ENCODE measurements at places on chromosomes 3 and 15.
A peak's percentile ranks its signal among the peaks of the same experiment; 100 is the strongest.

GRCh38 chr3:88991496-88991895, 115.9 kb upstream of the EPHA3 start:
- DNase-seq = no peak

- DNase-seq = no peak
Measured at GRCh38 chr3:141058996-141059395, 7.8 kb downstream of the SPSB4 start.

DNA sequence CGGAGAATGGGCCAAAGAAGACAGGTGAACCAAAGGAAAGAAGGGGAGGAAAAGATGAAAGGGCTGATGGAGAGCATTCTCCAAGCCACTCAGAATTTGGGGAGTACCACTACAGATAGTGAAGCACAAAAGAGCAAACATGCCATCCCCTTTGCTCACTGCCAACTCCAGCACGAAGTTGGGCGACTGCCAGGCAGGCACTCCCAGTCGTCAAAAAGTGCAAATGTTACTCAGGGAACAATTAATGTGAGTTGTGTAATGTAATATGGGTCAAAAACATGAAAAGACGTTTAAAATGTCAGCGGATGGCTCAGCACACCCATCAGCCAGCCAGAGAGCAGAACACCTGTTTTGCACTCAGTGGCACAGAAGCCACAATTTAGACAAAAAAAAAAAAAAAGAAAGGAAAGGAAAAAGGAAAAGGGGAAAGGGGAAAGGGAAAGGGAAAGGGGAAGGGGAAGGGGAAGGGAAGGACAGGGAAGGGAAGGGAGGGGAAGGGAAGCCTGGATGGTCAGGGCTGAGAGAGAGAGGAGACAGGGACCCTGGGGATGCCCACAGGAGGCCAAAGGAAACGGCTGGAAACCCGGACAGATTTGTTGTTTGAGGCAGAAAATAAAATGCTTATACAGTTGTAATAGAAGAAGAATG, 82.7 kb downstream of the COL8A1 start:
- no peak for DNase-seq

DNA sequence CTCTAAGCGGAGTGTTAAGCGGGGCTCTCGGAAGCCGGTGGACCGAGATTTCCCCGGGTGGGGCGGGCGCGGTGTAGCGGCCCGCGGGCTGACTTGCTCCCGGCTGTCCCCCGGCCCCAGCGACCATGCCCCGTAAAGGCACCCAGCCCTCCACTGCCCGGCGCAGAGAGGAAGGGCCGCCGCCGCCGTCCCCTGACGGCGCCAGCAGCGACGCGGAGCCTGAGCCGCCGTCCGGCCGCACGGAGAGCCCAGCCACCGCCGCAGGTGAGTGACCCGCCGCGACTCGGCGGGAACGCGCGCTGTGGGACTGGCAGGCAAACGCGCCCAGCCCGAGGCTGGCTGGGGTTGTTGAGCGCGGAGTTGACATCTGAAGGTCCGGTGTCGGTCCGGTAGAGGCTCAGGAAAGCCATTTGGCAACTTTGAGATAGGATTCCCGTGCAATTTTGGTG, 1.3 kb downstream of the SMC4 start:
- no peak for DNase-seq

DNA sequence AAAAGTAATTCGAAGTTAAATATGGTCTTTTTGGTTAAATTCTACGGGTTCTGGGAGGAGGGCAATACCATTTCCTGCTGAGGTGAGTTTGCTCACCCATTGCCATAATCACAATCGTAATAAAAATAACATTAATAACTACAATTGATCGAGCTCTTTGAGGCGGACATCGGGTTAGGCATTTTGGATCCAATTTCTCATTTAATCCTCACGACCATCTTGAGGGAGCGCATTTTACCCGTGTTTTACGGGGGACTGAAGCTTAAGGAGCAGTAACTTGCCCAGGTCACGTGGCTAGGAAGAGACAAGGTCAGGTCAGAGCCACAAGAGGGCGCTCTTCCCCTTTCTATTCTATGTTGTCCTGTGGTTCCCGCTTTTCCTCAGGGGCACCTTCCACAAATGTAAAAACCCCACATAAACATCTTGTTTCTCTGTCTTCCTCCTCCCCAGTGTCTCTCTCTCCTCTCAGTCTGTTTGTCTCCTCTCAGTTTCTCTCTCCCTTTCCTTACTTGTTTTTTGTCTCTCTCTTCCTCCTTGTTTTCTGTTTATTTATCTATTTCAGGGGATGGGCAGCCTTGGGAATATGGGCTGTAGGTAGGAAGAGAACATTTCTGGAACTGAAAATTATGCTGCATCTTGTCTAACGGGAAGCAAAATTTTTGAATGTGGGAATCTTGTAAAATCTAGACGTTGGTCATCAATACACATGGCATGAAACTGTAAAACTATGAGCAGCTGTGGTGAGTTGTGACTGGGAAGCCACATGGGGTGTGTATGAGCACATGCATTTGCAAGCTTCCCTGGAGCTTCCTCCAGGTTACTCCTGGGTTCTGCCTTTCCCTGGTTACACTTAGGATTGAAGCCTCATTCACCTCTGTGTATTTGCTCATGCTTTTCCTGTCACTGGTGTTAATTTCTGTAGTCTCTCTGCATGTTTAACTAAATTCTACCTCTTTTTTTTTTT, 71.0 kb downstream of the SQOR start:
- peak; percentile 50 for DNase-seq

All from fibroblast of skin of left biceps (primary cell).